Neuronal stem cell (in vitro differentiated cells): ENCODE measurements at places on chromosomes 16 and 17.
A peak's percentile ranks its signal among the peaks of the same experiment; 100 is the strongest.

DNA sequence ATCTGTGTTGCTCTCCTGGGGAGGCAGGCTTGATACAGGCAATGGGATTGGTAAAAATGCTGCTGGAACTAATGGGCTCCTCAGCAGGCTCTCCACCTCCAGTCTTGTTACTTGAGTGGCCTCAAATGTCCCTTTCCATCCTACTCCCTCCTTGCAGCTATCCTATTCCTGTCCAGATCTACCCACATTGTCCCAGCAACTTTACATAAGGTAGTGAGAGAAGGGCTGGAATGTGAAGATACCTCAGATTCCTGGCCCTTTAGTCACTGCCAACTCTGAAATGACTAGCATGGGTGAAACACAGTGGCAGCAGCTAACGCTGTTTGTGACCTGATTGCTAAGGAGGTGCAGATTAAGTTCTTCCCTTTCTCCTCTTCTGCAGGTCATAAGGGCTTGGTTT is 210.1 kb upstream of the HS3ST4 start:
- H3K36me3 ChIP-seq, result no peaks in the 10 kb centered on the region
- no peaks in the 10 kb centered on the region for H3K27me3 ChIP-seq
- DNase-seq, result peak; percentile 4
- H3K27ac ChIP-seq, result no peak overlapping the region
- no peak overlapping the region for H3K4me3 ChIP-seq
- H3K4me1 ChIP-seq, result peaks cover 3% of the 10 kb centered on the region

DNA sequence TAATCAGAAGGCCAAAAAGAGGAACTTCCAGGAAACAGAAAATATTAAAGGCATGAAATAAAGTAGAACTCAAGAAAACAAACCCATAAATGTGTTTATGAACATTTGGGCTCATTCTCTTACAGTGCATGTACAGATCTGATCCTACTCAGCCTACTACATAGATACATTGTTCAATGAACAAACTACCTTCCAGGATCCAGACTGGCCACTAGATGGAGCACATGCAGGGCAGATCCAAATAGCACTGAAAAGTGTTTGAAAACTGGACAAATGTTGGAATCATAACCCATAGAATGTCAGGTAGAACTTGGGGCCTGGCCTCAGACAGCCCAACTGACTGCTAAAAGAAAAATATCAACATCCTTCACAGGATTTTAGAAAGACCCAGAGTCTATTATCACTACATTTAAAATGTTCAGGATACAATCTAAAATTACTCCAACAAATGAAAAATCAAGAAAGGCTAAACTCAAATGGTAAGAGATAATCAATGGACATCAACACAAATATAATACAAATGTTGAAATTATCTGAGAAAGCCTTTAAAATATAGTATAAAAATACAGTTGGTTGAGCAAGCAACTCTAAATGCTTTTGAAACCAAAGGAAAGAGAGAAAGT is 122.4 kb upstream of the NUDT7 start:
- no peaks in the 10 kb centered on the region for H3K4me1 ChIP-seq
- no peak overlapping the region for H3K27ac ChIP-seq
- H3K36me3 ChIP-seq, result no peaks in the 10 kb centered on the region
- no peak for DNase-seq
- H3K27me3 ChIP-seq, result no peaks in the 10 kb centered on the region

DNA sequence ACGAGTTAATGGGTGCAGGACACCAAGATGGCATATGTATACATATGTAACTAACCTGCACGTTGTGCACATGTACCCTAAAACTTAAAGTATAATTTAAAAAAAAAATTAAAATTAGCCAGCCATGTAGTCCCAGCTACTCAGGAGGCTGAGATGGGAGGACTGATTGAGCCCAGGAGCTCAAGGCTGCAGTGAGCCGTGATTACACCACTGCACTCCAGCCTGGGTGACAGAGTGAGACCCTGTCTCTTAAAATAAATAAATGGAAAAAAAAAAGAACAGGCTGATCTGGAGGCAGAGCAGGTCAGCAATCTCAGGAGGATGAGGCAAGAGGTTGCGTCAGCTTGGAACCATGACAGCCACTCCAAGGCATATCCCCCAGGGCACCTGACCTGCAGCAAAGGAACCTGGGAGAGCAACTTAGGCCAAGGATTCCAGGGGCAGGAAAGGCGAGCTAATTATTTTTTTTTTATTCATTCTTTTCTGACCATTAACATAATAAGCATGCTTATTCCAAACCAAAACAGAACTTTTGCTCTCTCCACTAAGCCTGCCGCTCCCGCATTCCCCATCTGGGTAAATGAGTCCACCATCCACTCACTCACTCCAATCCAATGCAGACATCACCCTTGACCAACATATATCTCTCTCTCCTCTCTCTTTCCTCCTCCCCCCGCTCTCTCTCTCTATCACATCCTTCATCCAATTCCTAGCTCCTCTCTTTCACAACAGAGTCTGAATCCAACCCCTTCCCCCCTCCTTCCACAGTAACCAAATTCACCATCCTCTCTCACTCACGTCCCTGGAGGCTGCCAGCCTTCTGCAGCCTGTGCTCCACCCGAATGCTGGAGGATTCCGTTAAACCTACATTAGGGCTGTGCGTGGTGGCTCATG is 47.7 kb downstream of the TK2 start:
- no peaks in the 10 kb centered on the region for H3K36me3 ChIP-seq
- H3K4me1 ChIP-seq, result no peaks in the 10 kb centered on the region
- H3K27me3 ChIP-seq, result no peaks in the 10 kb centered on the region
- no peak for DNase-seq
- H3K4me3 ChIP-seq, result no peak overlapping the region
- H3K27ac ChIP-seq, result no peak overlapping the region

- H3K27ac ChIP-seq, result no peak overlapping the region
- H3K4me1 ChIP-seq, result no peaks in the 10 kb centered on the region
- no peak for DNase-seq
- no peaks in the 10 kb centered on the region for H3K27me3 ChIP-seq
These were observed 26.3 kb upstream of the HS3ST2 start for GRCh38 chr16:22787466-22788192.

GRCh38 chr16:85631802-85632393 is 18.8 kb downstream of the GSE1 start:
- H3K27ac ChIP-seq, result no peak overlapping the region
- H3K4me1 ChIP-seq, result peaks cover 15% of the 10 kb centered on the region
- H3K27me3 ChIP-seq, result no peaks in the 10 kb centered on the region
- no peaks in the 10 kb centered on the region for H3K36me3 ChIP-seq
- no peak for DNase-seq

DNA sequence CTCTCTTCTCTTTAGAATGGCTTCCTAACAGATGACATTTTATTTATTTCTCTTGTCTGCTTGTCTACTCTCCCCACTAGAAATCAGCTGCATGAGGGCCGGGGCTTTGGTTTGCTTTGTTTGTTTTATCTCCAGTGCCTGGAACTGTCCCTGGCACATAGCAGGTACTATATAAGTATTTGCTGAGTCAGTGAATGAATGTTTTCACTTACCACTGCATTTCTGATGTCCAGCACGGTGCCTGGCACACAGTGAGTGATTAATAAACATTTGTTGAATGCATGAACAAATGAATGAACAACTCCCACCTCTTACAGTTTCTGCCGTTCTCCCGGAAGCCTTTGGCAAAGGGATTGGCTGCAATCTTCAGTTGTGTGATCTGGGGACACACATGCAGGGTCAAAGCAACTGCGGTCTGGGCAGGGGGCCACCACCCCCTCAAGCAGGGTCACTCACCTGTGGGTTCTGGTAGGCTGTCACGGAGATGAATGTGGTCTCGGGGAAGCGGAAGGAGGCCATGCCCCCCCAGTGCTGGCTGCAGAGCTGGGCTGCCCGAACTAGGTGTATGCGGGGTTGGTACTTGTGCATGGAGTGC is 3.4 kb downstream of the TBX6 start:
- H3K4me3 ChIP-seq, result no peak overlapping the region
- peaks cover 8% of the 10 kb centered on the region for H3K4me1 ChIP-seq
- H3K27ac ChIP-seq, result no peak overlapping the region
- no peaks in the 10 kb centered on the region for H3K27me3 ChIP-seq
- DNase-seq, result no peak
- peaks cover 20% of the 10 kb centered on the region for H3K36me3 ChIP-seq

DNA sequence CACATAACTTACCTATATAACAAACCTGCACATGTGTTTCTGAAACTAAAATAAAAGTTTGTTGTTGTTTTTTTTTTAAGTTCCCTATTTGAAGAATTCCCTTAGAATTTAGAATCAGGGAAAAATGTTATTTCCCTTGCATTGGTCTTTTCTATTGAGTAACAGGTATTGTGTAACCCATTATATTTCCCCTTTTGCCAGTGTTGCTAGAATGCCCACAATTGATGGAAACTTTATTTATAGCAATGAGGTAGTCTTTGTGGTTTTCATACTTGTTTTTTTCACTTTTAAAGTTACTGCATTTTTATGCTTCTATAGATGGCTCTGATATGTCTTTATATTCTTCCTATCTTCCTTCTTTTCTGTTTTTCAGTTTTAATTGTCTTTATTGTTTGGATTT is 3.9 kb downstream of the NLRP1 start:
- H3K36me3 ChIP-seq, result no peaks in the 10 kb centered on the region
- no peaks in the 10 kb centered on the region for H3K27me3 ChIP-seq
- H3K27ac ChIP-seq, result no peak overlapping the region
